Peyer's patch (tissue), 4 donors: ENCODE measurements at places on chromosomes 3 and 15. TPM values are rescaled to one million over a fixed set of nuclear protein-coding genes. Genes with fewer than 3 reads are reported as not detected.
A peak's percentile ranks its signal among the peaks of the same experiment; 100 is the strongest.

The GPR27 gene
- not detected for total RNA-seq

The ETFA gene
- 175 TPM for total RNA-seq

The INSYN1 gene
- 3.3 TPM for total RNA-seq

The TMEM158 gene
- 5.0 TPM for total RNA-seq

- H3K27me3 ChIP-seq = no peaks in the 10 kb centered on the region
- no peak for DNase-seq
- no peaks in the 10 kb centered on the region for H3K4me1 ChIP-seq
- no peak overlapping the region for H3K27ac ChIP-seq
These were observed 226.4 kb downstream of the SI start for GRCh38 chr3:164851905-164852304.

DNA sequence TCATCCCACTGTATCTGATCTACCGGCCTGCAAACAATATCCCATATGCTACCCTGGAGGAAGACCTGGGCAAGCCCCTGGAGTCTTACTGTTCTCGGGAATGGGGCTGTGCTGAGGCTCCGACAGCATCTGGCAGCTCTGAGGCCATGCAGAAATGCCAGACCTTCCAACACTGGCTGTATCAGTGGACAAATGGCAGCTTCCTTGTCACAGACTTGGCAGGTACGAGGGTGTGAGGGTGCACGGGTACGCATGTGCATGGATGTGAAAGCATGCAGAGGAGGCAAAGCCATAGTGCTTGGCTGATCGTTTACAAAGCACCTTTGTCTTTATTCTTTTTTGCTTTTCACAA lies 20.0 kb upstream of the SLC28A1 start:
- H3K27me3 ChIP-seq = no peaks in the 10 kb centered on the region
- H3K27ac ChIP-seq = no peak overlapping the region
- H3K36me3 ChIP-seq = no peaks in the 10 kb centered on the region
- H3K4me1 ChIP-seq = no peaks in the 10 kb centered on the region

GRCh38 chr3:136546720-136547119 lies 205.5 kb downstream of the STAG1 start:
- H3K4me1 ChIP-seq = no peaks in the 10 kb centered on the region
- DNase-seq = no peak
- no peak overlapping the region for H3K4me3 ChIP-seq
- H3K27ac ChIP-seq = no peak overlapping the region

DNA sequence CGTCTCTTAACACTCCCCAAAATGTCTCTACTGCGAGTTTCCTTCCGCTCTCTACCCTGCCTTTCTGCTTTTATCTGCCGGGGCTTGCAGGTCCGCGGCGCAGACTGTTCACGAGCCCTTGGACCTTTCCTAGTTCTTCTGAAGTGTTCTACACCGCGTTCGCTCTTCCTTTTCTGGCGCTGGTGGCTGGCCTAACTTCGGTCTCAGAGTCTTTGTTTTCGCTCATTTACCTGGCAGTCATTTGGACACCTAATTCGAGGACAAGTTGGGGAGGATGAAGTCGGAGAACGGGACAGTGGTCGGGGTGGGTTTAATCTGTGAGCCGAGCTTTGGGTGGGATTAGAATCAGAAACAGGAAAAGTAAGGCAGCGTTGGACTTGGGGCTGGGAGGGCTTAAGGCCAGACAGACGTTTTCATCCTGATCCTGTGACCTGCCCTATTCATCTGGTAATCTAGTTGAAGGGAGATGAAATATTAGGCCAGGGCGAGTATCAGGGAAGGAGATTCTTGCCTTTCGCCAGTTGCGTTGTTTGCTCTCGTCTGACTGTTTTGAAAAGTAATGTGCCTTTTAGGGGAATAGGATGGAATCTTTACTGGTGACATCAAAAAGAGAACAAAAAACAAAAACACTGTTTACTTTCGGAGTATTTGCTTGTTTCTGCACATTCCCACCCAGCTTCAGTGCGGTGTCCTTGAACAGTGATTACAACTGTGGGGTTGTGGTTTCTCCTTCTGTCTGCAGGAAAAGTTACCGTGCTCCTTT lies 1.8 kb downstream of the DIPK2A start:
- peak overlapping the region; percentile 87 for H3K4me3 ChIP-seq
- H3K27me3 ChIP-seq = no peaks in the 10 kb centered on the region
- H3K36me3 ChIP-seq = no peaks in the 10 kb centered on the region
- peak overlapping the region; percentile 98 for H3K27ac ChIP-seq
- peak; percentile 16 for DNase-seq

- no peaks in the 10 kb centered on the region for H3K4me1 ChIP-seq
- no peaks in the 10 kb centered on the region for H3K27me3 ChIP-seq
- no peaks in the 10 kb centered on the region for H3K36me3 ChIP-seq
- no peak overlapping the region for H3K27ac ChIP-seq
- H3K4me3 ChIP-seq = no peak overlapping the region
These were observed 16.2 kb downstream of the TERC start for GRCh38 chr3:169748670-169749069.

DNA sequence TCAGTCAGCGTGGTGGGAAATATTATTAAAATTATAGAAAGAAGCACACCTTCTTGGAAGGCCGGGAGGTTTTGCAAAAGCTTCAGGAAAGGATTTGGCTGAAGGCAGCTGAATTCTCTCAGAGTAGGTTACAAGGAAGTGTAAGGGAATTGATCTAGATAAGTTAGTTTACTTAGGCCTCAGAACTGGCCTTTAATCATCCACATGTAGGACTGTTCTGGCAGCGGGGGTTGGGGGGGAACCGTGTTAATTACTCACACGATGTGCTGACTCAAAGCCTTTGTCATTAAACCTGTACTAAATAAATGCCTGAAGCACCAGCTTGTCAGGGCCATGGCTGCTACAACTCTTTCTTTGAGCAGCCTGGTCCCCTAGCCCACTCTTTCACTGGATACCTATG lies 12.8 kb downstream of the ASB14 start:
- peaks cover under 1% of the 10 kb centered on the region for H3K36me3 ChIP-seq
- no peaks in the 10 kb centered on the region for H3K4me1 ChIP-seq
- no peak overlapping the region for H3K4me3 ChIP-seq

DNA sequence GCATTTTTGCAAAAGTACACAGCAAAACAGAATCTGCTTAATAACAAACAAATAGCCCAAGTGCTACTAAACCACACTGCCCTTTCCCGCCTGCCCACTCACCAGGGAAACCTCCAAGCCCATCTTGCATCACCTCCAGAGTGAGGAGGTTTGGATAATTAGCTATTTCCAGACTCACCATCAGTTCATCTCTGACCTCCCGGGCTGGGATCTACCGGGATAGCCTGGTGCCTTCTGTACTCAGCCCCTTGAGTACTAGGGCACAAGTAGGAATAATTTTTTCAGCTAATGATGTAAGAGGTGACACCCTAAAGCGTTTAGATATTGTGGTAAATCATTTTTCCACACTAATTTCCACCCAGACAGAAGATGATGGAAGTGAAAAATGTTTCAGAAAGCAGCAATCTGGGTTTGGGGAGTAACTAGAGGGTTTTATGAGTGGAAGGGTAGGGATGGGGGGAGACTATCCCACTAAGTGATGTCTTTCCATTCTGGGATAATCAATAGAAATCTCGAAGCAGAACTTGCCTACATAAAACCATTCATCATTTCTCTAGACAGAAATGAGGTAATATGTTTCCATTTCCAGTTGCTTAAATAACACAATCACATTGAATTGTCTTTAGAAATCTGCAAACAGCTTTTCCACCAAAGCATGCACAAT lies 40.9 kb downstream of the TAFA4 start:
- DNase-seq = no peak
- no peak overlapping the region for H3K27ac ChIP-seq
- no peaks in the 10 kb centered on the region for H3K4me1 ChIP-seq

DNA sequence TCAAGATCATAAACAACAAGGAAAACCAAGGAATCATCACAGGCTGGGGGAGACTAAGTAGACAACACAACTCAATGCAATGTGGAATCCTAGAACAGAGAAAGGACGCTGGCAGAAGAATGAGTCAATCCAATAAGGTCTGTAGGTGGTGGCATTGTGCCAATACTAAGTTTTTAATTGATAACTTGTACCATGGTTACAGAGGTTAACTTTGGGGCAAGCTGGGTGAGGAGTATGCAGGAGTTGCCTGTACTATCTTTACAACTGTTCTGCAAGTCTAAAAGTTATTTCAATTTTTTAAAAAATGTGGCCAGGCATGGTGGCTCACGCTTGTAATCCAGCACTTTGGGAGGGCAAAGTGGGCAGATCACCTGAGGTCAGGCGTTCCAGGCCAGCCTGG lies 46.2 kb downstream of the RORA start:
- no peaks in the 10 kb centered on the region for H3K36me3 ChIP-seq
- no peak for DNase-seq
- no peaks in the 10 kb centered on the region for H3K27me3 ChIP-seq
- H3K4me3 ChIP-seq = no peak overlapping the region
- no peaks in the 10 kb centered on the region for H3K4me1 ChIP-seq

DNA sequence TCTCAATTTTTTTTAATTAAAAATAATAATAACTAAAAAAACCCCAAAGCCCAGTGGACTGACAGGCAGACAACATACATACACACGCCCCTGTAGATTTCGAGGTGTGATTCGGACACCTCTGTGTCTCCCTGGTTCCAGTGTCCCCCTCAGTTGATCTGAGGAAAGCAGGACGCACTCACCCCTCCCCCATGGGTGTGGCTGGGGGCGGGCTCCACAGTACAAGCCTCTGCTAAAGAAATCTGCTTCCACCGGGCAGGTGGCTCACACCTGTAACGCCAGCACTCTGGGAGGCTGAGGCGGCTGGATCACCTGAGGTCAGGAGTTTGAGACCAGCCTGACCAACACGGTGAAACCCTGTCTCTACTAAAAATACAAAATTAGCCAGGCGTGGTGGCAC lies 33.8 kb upstream of the BLM start:
- H3K4me3 ChIP-seq = no peak overlapping the region
- no peaks in the 10 kb centered on the region for H3K36me3 ChIP-seq
- no peaks in the 10 kb centered on the region for H3K4me1 ChIP-seq
- H3K27ac ChIP-seq = no peak overlapping the region
- no peaks in the 10 kb centered on the region for H3K27me3 ChIP-seq
- DNase-seq = no peak

DNA sequence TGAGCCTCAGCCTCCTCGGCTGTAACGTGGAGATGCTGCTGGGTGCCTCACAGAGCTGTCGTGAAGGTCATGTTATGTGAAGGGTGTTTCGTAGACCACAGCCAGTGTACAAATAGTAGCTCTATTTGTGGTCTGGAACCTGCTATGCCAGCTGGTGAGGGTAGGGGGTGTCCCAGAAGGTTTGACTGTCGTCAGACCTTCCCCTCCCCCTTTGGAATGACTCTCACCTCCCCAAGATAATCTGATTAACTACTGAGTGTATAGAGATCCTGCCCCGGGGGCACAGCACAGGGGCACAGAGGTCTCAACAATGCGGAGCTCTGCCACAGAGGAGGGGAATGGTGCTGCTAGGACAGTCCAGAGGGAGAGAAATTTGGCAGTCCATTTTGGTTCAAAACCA lies 20.5 kb downstream of the FGD5 start:
- H3K27ac ChIP-seq = no peak overlapping the region
- H3K27me3 ChIP-seq = no peaks in the 10 kb centered on the region
- H3K36me3 ChIP-seq = no peaks in the 10 kb centered on the region
- no peak overlapping the region for H3K4me3 ChIP-seq

DNA sequence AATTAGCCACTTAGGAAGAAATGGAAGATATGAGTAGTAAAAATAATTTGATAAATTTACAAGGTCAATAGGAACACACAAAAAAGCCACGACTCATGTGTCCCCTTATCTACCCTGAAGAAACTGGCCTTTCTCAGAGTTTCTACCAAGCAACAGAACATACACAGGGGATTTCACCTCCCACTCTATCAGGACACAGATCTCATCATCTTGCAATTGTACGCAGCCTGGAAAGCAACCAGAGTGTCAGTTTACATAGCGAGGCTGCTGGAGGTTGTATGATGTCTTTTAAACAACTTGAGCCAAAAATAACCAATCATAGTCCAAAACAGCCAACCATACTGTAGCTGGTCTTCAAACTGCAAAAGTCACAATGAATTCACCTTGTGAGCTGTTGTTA lies 19.7 kb upstream of the LMOD3 start:
- H3K36me3 ChIP-seq = no peaks in the 10 kb centered on the region
- H3K27ac ChIP-seq = no peak overlapping the region
- no peak for DNase-seq
- no peak overlapping the region for H3K4me3 ChIP-seq

DNA sequence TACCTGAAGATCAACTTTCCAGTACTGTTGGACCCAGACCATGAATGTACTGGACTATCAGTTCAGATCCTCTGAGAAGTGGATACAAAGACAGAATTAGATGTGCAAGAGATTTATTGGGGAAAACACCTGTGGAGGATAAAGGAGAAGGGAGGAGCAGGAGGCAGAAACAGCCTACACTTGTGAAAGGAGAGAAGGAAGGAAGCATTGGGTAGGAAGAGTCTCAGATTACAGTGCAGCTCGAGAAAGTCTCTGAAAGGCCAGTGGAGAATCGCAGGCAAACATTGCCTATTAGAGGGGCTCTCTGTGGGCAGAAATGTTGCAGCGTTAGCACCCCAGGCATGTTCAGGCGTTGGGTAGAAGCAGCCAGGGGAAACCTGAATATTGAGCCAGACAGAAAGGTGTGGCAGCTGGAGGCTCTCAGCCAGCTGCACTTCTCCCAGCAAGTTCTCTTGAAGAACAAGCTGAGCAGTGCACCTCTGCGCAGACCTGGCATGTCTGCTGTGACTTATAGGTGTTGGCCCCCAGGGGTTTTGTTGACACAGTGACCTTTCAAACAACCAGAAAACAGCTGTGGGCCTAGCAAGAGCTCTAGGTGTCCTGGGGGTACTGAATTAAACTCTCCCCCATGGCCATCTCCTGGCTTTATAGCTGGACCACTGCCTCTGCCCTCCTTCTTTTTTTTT lies 7.0 kb downstream of the CHST14 start:
- DNase-seq = no peak
- H3K4me3 ChIP-seq = no peak overlapping the region
- H3K27ac ChIP-seq = no peak overlapping the region
- no peaks in the 10 kb centered on the region for H3K36me3 ChIP-seq

DNA sequence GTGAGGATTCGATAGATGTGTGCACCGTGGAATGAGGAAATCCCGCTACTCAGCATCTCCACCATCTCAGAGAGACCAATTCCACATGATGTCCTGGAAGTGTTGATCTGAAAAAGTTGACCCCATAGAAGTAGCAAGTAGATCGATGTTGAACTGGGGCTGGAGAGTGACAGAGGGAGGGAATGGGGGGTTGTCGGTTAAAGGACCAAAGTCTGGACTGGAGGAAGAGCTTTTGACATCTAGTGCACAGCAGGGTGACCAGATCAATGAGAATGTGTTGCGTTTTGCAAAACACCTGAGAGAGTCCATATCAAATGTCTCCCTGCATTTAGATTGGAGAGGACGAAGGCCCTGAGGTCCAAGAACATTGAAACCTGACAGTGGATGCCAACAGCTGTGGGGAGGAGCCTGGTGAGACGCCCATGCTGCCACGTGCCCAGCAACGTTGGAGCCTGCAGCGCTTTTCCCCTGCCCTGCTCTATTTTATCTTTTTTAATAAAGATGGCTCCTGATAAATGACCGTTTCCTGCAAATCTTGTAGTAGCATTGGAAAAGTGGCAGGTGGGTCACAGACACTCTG lies 30.1 kb upstream of the RPL32 start:
- H3K4me1 ChIP-seq = peaks cover 17% of the 10 kb centered on the region
- no peaks in the 10 kb centered on the region for H3K27me3 ChIP-seq
- H3K36me3 ChIP-seq = no peaks in the 10 kb centered on the region
- no peak for DNase-seq

GRCh38 chr3:114878114-114878839 lies 268.8 kb downstream of the ZBTB20 start:
- no peak overlapping the region for H3K4me3 ChIP-seq
- no peaks in the 10 kb centered on the region for H3K27me3 ChIP-seq
- DNase-seq = no peak
- H3K36me3 ChIP-seq = no peaks in the 10 kb centered on the region

- H3K36me3 ChIP-seq = no peaks in the 10 kb centered on the region
- no peak overlapping the region for H3K27ac ChIP-seq
- no peak for DNase-seq
- H3K4me3 ChIP-seq = no peak overlapping the region
These were observed 56.7 kb upstream of the RNF7 start for GRCh38 chr3:141681390-141681780.
